Gastrocnemius medialis (tissue), 4 donors: ENCODE measurements at places on chromosomes 4 and X. TPM values are rescaled to one million over a fixed set of nuclear protein-coding genes. Genes with fewer than 3 reads are reported as not detected.

ADAMTS3 gene
- 0.41 TPM for total RNA-seq

TREX2 gene
- total RNA-seq: not detected

DNA sequence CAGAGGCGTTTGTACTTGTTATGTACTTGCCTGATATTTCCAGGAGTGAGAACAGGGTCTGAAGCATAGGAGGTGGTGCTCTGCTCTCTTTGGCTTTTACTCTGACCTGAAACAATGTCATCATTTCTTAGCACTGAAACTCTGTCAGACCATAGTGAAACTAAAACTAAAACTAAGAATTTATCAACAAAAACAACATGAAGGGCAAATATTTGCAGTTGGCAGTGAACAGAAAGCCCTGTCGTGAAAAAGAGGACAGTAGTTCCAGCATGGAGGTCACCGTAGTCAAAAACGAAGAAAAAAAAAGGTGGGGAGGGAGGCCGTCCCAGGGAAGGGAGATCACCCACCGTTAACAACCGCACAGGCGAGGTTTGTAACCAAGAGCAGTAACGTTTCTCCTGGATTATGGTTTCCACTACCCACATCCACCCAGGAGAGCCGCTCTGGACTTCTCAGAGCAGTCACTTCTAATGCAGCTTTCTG is 97.5 kb downstream of the ANK2 start:
- peak; percentile 24 for DNase-seq

DNA sequence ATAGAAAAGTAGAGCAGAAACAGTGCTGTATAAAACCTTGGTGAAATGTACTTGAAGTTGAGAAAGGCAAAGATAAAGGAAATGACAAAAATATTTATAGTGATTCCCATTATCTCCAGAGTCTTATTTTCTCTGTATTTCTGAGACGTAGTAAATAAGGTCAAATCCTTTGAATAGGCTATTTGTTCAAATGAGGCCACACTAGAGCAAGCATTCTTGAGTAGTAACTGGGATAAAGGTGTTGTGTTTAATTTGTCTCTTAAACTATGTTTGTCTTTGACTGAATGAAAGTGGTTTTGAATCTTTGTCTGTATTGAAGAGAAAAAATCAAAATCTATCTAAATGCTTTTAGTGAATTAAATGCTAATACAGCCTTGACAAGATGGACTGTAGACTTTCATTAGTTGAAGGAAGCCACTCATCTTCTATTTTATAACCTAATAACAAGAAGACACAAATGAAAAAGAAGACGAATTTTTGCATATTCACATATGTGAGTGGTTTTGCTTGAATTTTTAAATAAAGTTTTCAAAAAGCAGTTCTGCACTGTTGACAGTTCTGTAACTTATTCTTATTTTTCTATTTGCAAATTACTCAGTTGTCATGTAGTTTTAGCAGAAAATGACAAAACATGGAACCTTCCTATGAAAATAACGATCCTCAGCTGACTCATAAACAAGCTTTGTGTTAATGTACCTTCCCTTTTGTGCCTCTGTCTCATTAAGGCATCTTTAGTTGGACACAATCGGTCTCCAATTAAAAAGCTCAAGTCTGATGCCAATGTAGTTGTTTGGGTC is 94.8 kb upstream of the PCDH18 start:
- DNase-seq: no peak

GRCh38 chrX:8279323-8279722 is 108.3 kb upstream of the VCX2 start:
- DNase-seq: no peak

- DNase-seq: no peak
These were observed 409.3 kb upstream of the NWD2 start for GRCh38 chr4:36835246-36835645.

ZNF280C gene
- total RNA-seq: 3.8 TPM

- no peak for DNase-seq
These were observed 767 bp downstream of the PAQR3 start for GRCh38 chr4:78938474-78938867.

DNA sequence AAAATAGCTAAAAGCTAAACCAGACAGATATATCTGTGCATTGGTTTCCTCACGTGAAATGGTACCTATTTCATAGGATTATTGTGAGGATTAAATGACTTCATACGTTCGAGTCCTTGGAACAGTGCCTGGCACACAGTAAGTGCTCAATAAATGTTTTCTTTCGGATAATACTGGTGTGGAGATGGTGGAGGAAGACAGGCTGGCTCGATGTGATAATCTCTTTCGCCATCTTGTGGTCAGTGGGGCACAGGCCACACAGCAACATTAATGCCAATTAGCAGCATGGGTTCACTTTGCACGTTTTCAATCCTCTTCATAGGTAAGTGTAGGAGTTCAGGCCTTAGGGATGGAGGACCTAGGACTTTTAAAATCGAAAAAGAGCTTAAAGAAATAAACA is 9.3 kb downstream of the PAGE4 start:
- no peak for DNase-seq

GRCh38 chr4:137711502-137711901 is 179.2 kb upstream of the PCDH18 start:
- no peak for DNase-seq

DNA sequence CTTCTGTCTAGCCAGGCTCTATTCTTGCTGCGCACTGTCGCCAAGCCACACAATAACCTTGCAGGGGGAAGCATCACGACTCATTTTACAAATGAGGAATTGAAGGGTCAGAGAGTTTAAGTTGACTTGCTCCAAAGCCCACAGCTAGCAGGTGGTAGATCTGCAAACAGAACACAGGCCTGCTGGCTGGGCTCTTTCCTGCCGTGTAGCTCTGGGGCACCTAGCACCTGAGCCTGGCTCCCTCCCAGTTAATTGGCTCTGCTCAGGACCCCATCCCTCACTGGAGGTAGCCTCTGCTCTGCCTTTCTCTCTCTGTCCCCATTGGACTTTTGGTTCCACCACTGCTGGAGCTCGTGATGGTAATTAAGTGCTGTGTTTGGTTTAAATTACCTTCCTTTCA is 98.5 kb downstream of the NSUN7 start:
- DNase-seq: no peak
